ENCODE measurements at places on chromosomes 13 and 19.

- no peak for DNase-seq
- H3K27me3 ChIP-seq = no peaks in the 10 kb centered on the region
- H3K27ac ChIP-seq = no peak overlapping the region
- no peak overlapping the region for H3K4me3 ChIP-seq
These were observed 4.1 kb downstream of the SPACA6 start for GRCh38 chr19:51697169-51697776.

DNA sequence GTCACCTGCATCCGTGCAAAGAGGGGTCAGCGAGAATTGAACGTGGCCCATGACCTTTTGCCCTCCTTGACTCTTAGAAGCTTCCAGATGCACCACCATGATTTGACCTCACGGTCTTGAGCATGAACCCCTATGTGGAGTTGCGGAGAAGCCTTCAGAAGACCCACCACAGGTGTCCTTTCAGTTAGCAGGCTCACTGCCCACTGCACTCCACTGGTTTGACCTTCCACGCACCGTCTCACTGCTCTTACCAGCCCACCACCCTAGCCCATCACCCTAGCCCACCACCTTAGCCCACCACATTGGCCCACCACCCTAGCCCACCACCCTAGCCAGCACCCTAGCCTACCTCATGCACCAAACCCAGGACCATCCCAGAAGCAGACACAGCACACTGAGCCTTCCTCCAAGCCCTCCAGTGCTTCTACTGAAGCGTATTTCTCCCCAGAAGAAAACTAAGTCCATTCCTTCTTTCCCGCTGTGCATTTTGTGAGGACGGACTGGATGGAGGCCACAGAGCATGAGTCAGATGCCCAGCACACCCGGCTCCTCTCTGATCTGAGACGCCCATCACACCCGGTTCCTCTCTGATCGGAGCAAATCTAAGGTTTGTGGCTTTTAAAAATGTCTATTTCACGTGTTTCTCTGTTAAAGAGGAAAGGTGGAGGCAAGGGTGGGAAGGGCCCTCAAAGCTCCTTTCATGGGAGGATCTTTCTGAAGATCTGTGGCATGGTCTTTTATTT, 45.8 kb downstream of the SOX1 start:
- no peaks in the 10 kb centered on the region for H3K4me1 ChIP-seq
- no peak overlapping the region for H3K27ac ChIP-seq
- H3K27me3 ChIP-seq = no peaks in the 10 kb centered on the region
- DNase-seq = no peak
- no peak overlapping the region for H3K4me3 ChIP-seq

DNA sequence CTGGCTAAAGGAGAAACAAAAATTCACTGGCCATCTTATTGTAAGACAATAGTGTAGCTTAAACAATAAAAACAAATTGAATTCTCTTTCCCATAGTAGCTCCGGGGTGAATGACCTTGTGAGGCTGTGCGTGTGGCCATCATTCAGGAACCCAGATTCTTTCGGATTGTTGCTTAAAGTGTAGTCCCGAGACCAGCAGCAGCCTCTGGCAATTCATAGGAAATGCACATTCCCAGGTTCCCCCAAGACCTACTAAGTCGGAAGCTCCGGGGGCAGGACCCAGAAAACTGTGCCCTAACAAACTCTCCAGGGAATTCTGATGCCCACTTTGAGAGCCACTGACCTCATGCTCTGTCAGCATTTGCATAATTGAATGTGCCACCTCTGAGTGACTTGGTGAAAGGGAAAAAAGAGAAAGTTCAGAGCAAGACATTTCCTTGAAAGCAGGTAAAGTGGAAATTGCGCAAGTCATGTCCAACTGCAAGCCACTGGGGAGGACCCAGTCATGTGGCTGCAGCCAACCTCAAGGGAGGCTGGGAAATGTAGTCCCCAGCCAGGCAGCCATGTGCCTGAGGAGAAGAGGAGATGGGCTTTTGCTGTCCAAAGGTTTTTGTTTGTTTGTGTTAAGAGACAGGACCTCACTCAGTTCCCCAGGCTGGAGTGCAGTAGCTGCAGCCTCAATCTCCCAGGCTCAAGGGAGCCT, 50.7 kb upstream of the PNMA8B start:
- peak; percentile 15 for DNase-seq
- H3K4me3 ChIP-seq = no peak overlapping the region
- no peak overlapping the region for H3K27ac ChIP-seq
- no peaks in the 10 kb centered on the region for H3K4me1 ChIP-seq
- H3K27me3 ChIP-seq = peaks cover 3% of the 10 kb centered on the region

DNA sequence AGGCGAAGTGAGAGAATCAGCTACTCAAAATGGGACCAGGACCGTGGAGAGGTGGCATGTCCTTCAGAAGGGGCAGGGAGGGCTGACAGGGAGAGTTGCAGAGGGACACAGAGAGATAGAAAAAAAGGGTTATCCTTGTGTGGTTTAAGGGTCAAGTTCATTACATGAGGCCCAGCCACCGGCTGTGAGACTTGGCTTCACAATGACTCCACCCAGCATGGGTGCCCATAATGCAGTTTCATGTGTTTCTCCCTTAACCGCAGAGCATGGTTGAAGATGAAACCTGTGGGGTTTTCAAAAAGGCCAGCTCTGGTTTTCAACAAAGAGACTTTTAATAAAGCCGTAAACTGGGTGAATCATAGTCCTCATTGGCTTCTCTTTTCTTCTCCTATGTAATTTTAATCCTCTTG, 164.6 kb downstream of the KLF5 start:
- no peak overlapping the region for H3K27ac ChIP-seq
- no peaks in the 10 kb centered on the region for H3K27me3 ChIP-seq
- H3K4me3 ChIP-seq = no peak overlapping the region
- H3K4me1 ChIP-seq = no peaks in the 10 kb centered on the region
- no peak for DNase-seq

DNA sequence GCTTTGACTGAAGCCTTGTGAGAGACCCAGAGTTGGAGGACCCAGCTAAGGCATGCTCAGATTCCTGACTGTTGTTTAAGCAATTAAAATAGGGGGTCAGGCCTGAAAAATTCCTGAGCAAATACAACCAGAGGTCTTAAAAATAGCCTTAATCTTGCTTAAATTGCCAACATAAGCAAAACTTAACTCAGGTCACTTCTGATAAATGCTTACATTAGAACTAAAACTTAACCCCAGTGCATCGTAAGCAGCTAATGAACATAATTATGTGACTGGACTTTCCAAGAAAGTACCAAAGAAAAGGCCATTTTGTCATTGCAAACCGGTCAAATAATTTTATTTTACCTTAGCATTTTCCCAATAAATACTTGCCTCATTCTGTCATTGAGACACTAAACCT, 294.5 kb downstream of the ENOX1 start:
- no peak overlapping the region for H3K4me3 ChIP-seq
- no peak overlapping the region for H3K27ac ChIP-seq
- H3K27me3 ChIP-seq = no peaks in the 10 kb centered on the region
- no peaks in the 10 kb centered on the region for H3K4me1 ChIP-seq
- no peaks in the 10 kb centered on the region for H3K36me3 ChIP-seq

DNA sequence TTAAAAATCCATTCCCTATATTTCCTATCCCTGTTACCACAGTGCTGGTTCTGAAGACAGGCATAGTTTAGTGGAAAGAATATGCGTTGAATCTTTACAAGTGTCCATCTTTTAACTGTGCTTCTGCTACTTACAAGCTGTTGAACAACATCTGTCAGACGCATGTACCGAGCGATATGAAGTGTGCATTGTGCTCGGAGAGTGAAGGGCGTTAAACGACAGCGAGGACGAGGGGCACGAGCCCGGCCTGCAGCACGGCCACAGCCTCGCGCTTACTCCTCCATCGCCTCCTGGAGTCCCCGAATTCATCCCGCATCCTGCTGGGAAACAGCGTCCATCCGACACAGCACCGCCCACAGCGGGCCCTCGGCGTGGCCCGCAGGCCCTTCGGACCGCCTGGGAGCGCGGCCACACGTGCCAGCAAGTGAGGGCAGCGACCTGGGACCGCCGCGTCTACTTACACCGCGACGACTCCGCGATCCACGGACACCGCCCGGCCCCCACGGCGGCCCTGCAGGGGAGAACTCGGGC, 514 bp downstream of the PCID2 start:
- peak overlapping the region; percentile 38 for H3K4me3 ChIP-seq
- peak overlapping the region; percentile 98 for H3K27ac ChIP-seq
- peaks cover 19% of the 10 kb centered on the region for H3K4me1 ChIP-seq
- H3K36me3 ChIP-seq = no peaks in the 10 kb centered on the region
- H3K27me3 ChIP-seq = no peaks in the 10 kb centered on the region

DNA sequence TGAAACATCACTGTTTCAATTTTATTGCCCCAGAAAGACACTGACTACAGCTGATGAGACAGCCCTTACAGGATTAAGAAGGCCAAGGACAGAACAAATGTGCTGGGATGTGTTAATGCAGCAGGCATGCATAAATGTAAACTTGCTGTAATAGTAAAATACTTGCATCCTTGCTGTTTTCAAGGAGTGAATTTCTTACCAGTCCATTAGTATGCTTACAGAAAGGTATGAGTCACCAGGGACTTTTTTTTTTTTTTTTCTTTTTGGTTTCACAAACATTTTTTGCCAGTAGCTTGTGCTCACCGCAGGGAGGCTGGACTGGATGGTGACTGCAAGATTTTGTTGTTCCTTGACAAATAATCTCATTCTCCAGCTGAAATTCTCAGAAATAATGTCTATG, 55.1 kb downstream of the GPR180 start:
- H3K36me3 ChIP-seq = no peaks in the 10 kb centered on the region
- H3K4me1 ChIP-seq = peaks cover 25% of the 10 kb centered on the region
- H3K4me3 ChIP-seq = no peak overlapping the region
- DNase-seq = peak; percentile 33
- H3K27ac ChIP-seq = no peak overlapping the region

- H3K27ac ChIP-seq = no peak overlapping the region
- H3K27me3 ChIP-seq = no peaks in the 10 kb centered on the region
- DNase-seq = no peak
- no peaks in the 10 kb centered on the region for H3K4me1 ChIP-seq
- no peak overlapping the region for H3K4me3 ChIP-seq
- no peaks in the 10 kb centered on the region for H3K36me3 ChIP-seq
These were observed 76.2 kb downstream of the ZNF208 start for GRCh38 chr19:21934593-21934992.

- no peak overlapping the region for H3K4me3 ChIP-seq
- no peak overlapping the region for H3K27ac ChIP-seq
- no peaks in the 10 kb centered on the region for H3K4me1 ChIP-seq
- no peaks in the 10 kb centered on the region for H3K36me3 ChIP-seq
- no peak for DNase-seq
These were observed 229.8 kb upstream of the TMTC4 start for GRCh38 chr13:100904293-100904976.

DNA sequence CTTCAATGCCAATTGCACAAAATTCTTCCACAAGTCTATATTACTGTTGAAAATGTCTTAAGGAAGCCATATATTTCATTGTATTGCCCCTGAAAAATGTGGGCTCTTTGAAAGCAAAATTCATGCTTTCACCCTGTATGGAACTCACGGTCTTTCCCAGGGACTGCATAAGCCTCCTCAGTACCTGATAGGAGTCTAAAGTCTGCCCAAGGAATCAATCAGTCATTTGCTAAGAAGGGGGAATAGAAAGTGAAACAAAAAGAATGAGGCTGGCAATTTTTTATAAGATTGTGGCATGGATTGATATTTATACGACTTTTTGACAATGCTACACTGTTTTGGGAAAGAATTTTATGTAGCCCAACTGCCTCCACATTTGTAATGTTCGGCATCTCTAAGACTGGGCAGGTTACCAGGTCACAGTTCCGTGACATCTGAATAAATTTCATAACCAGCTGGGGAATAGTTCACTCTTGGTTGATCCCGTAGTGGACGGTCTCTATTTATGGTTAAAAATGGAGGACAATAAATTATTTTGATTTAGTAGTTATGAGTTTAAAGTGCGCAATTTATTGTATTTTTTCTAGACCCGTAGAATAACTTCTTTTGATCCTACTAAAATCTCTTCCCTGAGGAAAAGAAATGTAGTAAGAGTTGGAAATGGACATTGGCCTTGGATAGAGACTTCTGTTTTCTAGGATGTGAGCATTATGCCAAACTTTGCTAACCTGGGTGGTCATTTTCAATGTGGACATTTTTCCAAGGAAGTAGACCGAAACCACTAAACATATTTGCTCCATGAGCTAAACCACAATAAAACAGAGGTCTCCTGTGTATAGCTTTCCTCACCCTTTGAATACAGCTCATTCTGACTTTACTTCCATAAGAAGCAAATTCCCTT, 1585.4 kb downstream of the EFNB2 start:
- H3K4me3 ChIP-seq = no peak overlapping the region
- no peak overlapping the region for H3K27ac ChIP-seq
- H3K4me1 ChIP-seq = no peaks in the 10 kb centered on the region
- no peaks in the 10 kb centered on the region for H3K27me3 ChIP-seq
- no peaks in the 10 kb centered on the region for H3K36me3 ChIP-seq
- DNase-seq = no peak

GRCh38 chr13:91805605-91806004, 407.2 kb downstream of the GPC5 start:
- H3K4me1 ChIP-seq = no peaks in the 10 kb centered on the region
- H3K4me3 ChIP-seq = no peak overlapping the region
- H3K36me3 ChIP-seq = no peaks in the 10 kb centered on the region
- no peak overlapping the region for H3K27ac ChIP-seq
- DNase-seq = peak; percentile 1

DNA sequence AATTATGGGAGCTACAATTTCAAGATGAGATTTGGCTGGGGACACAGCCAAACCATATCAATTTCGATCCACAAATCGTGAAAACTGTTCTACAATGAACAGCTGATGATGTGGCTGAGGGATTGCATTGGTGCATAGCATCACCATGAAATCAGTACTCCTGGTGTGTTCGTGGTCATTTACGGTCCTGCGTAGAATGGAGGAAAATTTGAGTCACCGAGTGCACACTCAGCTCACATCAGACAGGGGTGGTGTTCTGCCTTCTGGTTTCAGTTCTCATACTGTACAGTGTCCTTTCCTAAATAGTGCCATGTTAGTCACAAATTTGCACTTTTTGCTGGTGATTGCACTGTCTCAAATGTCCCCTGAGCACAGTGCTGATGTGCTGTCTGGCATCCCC, 39.2 kb downstream of the MYH14 start:
- H3K36me3 ChIP-seq = no peaks in the 10 kb centered on the region
- H3K27ac ChIP-seq = no peak overlapping the region
- no peaks in the 10 kb centered on the region for H3K4me1 ChIP-seq
- no peak overlapping the region for H3K4me3 ChIP-seq
- no peaks in the 10 kb centered on the region for H3K27me3 ChIP-seq

GRCh38 chr19:7677669-7678311, 900 bp downstream of the MCEMP1 start:
- H3K4me3 ChIP-seq = no peak overlapping the region
- peaks cover 3% of the 10 kb centered on the region for H3K36me3 ChIP-seq
- peaks cover 7% of the 10 kb centered on the region for H3K4me1 ChIP-seq
- no peak overlapping the region for H3K27ac ChIP-seq

Data from endothelial cell of umbilical vein (primary cell).